ENCODE measurements at places on chromosomes 13 and 19. TPM values are rescaled to one million over a fixed set of nuclear protein-coding genes. Genes with fewer than 3 reads are reported as not detected.

DNA sequence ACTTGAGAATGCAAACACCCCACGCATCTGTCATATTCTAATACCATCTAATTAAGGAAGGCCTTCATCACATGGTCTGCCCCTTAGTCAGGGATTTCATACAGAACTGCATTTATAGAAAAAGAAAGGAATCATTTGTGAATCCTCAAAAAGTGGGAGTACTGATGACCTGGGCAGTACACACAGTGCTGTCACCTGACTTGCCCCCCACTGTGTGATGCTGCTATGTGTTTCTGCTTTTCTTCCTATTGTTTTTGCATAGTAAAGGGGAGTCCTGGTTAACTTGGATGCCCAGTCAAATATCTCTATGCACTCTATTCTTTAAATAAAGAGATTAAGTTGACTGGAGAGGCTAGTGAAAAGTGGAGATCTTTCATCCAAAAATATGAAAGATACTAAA, 1921.2 kb upstream of the PRR20A start:
- no peak for DNase-seq

- DNase-seq, result no peak
Observed at GRCh38 chr19:12770922-12771321, 4.4 kb downstream of the HOOK2 start.

GRCh38 chr13:86681223-86681622, 882.0 kb upstream of the SLITRK6 start:
- no peak for DNase-seq

- DNase-seq, result no peak
Observed at GRCh38 chr19:35128398-35129057, 6.3 kb downstream of the LGI4 start.

- no peak for DNase-seq
Observed at GRCh38 chr13:65600702-65601101, 1629.4 kb downstream of the PCDH9 start.

GRCh38 chr13:86554066-86554465, 754.8 kb upstream of the SLITRK6 start:
- DNase-seq, result no peak

DNA sequence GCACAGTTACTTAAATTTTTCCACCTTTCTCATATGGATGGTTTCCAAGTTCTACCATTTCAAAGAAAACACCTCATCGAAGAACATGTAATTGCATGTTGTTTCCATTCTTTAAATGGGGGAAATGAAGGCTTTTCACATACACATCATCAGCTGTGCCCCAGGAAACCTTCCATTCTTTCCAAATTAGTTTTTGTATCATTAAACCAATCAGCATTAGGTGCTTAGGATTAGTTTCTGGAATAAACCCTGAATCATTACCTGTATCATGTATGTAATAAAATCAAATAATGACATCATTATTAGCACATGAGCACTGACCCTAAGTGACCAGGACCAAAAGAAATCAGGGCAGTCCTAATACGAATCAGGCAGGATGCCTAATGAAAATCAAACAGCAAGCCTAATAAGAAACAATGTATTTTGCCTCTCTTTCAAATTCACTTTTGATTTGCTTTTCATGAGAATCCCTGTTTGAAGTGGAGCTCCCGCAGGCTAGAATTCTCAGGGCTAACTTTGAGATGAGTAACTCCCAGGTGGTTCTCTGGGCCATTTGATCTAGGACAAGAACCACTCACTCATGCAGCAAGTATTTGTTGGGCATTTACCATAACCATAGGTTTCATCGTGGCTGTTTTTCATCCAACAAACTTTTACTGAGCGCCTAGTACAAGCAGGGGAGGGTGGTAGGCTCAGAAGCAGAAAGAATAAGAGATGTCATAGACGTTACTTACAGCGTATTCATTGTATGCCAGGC, 89.2 kb downstream of the MZT1 start:
- no peak for DNase-seq

DNA sequence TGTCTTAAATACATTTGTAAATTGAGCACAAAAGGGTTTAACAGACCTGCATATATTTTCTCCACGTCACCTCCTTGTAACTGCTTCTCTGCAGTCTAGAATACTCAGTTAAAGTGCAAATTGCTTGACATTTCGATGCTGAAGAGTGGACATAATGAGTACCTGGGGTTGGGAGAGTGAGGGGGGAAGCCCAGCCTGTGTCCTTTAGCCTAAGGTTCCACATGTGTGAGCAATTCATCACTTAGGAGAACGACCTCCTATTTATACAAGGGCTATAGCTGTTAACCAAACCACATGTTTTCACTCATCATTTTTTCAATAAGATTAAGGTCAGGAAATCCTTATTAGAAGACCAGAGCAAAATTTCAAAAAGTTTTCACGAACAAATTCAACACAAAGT, 29.5 kb downstream of the PCDH9 start:
- no peak for DNase-seq

DNA sequence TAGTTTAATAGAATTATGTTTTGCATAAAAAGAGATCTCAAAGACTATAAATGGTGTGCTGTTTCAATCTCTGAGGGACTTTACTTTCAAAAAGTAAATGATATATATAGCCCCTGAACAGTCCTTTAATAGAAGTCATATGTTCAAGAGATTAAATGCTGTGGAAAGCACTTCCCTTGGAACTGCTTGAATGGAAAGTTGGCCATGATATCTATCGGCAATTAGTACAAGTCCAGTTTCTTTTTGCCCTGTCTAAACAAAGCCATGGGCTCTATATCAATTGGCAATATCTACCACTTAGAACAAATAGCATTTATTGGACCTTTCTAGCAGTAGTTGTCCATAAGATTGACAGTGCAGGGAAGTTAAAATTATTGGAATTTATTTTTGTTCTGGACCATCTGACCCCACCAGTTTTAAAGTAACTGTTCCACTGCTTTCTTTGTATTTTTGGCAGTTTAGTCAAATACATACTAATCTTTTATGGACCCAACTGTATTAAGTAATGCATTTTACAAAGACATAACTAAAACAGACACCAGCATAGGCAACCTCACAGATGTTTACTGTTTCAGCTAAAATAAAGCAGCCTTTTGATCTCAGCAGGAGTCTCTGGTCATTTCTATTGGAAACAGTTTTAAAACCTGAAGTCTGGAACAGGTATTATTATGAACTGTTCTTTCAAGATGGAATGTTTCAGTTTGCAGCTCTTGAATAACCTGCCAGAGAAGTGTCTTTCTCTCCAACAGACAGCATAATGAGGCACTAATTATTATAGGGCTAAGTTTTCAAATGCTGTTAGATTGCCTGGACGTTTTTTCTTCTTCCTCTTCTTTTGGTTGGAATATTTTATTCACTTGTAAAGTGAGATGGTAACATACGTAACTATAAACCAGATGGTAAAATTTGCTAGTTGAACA, 282.6 kb downstream of the DCLK1 start:
- DNase-seq, result no peak

DNA sequence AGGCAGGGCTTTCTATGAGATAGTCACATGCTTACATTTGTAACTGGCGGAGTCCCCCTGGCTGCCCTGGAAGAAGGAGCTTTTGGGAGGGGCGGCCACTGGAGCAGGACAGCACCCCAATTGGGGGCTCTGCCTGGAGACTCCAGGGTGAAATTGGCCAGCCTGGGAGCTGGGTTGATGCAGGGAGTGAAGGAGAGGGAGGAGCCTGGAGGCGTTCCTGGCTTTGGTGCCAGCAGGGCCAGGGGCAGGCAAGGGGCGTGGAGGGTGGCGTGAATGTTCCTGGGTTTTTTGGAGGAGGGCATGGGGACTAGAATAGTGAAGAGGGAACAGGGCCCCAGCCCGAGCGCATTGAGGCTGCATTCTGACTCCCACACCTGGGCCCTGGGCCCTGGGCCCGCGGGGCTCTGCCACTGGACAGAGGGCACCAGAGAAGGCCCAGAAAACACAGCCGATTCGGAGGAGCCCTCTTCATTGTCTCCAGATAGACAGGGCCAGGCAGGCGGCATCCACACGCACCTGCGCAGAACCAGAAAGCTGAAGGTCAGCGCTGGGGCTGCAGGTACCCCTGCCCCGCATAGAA, 29.5 kb downstream of the COMP start:
- no peak for DNase-seq

GRCh38 chr19:3788996-3789778, 3.0 kb upstream of the MATK start:
- peak; percentile 42 for DNase-seq

GRCh38 chr13:32535115-32535514, 3.5 kb downstream of the N4BP2L2 start:
- DNase-seq, result no peak

DNA sequence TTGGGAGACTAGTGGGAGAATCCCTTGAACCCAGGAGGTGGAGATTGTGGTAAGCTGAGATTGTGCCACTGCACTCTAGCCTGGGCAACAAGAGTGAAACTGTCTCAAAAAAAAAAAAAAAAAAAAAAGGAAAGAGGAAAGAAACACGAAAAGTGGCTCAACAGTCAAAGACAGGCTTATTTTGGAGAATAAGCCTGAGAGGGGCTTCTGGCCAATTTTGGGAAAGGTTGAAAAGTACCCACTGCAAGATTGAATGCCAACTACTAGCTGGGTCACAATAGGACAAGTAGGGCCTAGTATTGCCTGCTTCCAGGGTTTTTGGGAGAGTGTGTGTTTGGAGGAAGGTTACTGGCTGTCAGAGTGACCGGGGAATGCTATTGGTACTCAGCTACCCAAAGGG, 17.2 kb downstream of the FBXO17 start:
- DNase-seq, result no peak

- DNase-seq, result no peak
Observed at GRCh38 chr13:88288326-88288725, 617.2 kb downstream of the SLITRK5 start.

DNA sequence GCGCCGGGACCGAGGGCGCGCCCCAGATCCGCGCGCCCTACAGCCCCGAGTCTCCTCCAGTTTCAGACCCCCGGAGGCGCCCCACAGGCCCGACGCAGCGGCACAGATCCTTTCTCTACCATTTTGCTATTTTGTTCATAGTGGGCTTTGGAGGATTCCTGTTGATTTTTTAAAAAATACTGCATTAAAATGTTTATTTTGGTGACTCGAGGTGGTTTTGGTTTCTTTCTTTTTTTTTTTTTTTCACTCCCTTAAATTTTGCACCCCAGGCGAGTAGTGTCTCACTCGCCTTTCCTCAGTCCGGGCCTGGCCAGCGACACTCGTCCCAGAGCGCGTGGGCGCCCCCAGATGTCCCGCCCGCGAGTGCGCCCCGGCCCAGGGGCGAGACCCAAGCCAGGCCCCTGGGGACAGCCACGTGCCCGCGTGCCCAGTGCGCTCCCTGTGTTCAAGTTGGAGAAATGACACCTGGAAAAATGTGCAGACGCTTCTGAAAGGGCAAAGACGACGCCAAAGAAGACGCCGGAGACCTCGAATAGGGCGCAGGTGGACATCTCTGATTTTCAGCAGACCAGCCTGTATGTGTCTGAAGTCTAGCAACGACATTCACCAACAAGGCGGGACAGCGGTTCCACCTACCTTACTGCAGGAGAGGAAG, 471 bp upstream of the INSR start:
- DNase-seq, result no peak

DNA sequence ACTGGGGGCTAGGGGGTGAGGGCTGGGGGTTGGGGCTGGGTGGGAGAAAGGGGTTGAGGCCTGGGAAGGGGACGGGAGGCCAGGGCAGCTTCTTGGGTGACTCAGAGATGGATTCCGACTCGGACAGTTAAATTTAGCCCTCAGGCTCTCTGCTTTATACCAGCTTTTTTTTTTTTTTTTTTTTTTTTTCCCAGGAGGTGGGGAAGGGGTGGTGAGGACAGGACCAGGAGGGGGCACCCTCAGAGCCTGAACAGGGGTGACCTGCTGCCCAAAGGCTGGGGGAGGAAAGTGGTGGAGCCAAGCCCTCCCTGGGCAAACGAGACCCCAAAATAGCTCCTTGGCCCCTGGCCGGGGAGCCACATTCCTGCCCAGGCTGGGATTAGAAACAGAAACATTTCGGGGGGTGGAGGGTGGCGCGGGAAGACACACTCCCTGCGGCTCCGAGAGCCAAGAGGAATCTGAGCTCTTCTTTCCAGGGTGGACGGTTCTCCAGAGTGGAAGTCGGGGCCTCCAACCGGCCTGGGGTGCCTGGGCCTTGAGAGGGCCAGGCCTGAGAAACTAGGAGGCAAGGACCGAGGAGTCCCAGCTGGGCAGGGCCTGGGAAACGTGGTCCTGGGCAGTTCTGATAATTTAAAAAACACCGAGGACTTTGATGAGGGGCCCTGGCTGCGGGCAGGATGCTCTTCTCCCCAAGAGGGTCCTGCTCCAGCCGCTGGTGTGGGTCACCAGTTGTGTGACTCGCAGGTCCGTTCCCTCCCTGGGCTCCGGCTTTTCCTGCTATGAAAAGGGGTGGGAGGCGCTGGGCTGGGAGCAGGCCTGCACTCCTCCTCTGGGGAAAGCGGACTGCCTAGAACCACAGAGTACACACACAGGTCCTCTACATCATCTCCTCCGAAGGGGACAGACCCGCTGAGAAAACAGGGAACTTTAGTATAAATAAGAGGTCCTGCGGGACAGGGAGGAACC, 813 bp upstream of the DMPK start:
- no peak for DNase-seq

- no peak for DNase-seq
Observed at GRCh38 chr19:45790942-45791341, 1.7 kb downstream of the DMWD start.

- DNase-seq, result no peak
Observed at GRCh38 chr13:107028751-107029150, 460.8 kb upstream of the ARGLU1 start.

GRCh38 chr19:24057144-24057543, 29.8 kb upstream of the ZNF254 start:
- DNase-seq, result no peak

- DNase-seq, result no peak
Observed at GRCh38 chr13:42392716-42393572, 121.0 kb downstream of the AKAP11 start.

- no peak for DNase-seq
Observed at GRCh38 chr19:49807904-49808675, 5.0 kb downstream of the FUZ start.

GRCh38 chr19:33266974-33267484, 35.3 kb downstream of the CEBPA start:
- DNase-seq, result no peak

GRCh38 chr19:41319500-41320184, 9.7 kb downstream of the CCDC97 start:
- no peak for DNase-seq

The ADGRE1 gene
- total RNA-seq, result 3.6 TPM

The ZNF534 gene
- total RNA-seq, result not detected

The ADGRE3 gene
- total RNA-seq, result not detected

The ZNF208 gene
- total RNA-seq, result 3.5 TPM

The ING1 gene
- total RNA-seq, result 13.8 TPM

The CLEC17A gene
- 1.1 TPM for total RNA-seq

The FAAP24 gene
- 2.1 TPM for total RNA-seq

The GDF15 gene
- not detected for total RNA-seq
